NCI-H1092 (cell line): ENCODE measurements at places on chromosomes 6 and 20.

- no peak for DNase-seq
Measured at GRCh38 chr6:163919652-163920051, 505.1 kb downstream of the QKI start.

DNA sequence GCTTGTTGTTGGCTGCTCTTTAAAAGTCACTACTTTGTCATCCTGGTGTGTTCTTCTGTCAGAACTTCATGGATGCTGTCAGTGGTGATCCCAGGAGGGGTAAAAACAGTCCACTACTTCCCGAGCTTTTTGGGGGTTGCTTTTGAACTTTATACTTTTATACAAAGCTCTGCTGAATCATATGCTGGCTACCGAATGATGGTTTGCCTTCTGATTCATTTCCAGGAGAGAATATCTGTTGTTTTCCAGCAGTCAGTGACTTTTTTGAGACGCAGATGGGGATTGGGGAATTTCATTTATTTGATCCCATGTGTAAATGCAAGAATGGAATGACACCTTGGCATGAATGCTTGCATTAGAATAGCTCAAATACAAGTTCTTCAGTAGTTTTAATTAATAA, 32.7 kb upstream of the COL10A1 start:
- DNase-seq = no peak

DNA sequence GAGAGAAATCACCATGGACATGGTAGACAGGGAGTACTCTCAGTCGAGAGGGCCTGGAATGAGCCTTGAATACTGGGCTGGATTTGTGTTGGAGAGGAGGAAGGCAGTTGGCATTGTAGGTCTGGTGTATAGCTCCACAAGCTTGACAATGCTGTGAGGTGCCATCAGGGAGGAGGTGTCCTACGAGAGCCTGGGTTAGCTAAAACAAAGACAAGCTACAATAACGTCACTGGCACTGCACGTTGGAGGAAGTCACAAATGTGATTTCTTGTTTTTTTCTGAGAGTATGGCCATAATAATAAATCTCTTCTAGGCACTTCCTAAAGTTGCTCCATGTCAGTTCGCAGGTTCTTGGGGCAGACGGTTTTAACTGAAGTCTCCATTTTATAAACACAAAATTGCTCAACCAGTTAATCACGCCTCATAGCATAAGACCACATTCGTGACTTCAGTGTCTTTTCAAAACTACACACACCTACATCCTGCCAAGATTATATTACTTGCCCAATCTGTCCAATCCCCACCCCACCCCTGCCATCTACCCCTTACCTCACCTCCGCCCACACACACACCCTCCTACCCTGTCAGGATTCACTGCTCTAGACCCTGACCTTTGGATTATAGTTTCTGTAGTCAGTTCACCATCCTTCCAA, 4.4 kb upstream of the HLA-DMB start:
- DNase-seq = no peak

DNA sequence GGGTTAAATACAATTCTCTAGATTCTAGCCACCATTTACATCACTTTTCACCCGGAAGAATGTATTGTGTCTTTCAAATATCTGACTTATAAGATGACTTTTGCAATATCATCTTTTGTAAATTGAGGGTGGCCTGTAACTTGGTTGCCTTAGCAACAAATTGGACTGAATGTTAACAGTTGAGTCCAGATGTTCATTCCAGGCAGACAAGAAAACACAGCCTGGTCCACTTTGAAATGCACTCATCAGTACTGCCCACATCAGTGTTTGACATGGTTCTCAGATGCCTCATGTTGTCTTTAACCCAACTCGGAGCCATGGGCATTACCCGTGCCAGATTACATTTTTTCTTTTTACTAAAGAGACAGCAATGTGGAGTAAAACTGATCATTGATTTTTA, 781.6 kb upstream of the CHD6 start:
- DNase-seq = no peak

- DNase-seq = no peak
Measured at GRCh38 chr20:19813846-19814640, 56.0 kb downstream of the RIN2 start.

DNA sequence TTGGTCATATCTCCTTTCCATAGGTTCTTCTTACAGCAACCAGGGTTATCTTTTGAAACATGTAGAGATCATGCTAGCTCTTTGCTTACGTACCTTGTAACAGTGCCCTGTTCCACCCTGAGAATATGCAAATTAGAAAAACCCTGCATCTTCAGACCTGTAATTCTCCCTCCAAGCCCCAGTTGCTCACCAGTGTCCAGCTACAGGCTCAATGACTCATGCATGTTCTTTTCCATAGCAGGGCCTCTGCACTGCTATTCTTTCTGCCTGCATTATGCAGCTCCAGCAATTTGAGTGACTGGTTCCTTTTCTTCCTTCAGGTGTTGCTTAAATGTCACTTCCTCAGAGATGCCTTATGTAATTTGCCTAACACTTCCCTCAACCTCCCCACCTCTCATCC, 636.2 kb downstream of the KHDRBS2 start:
- DNase-seq = no peak

GRCh38 chr6:104484626-104485025, 375.1 kb downstream of the HACE1 start:
- no peak for DNase-seq

- no peak for DNase-seq
Measured at GRCh38 chr6:41626917-41627316, 11.4 kb upstream of the MDFI start.

DNA sequence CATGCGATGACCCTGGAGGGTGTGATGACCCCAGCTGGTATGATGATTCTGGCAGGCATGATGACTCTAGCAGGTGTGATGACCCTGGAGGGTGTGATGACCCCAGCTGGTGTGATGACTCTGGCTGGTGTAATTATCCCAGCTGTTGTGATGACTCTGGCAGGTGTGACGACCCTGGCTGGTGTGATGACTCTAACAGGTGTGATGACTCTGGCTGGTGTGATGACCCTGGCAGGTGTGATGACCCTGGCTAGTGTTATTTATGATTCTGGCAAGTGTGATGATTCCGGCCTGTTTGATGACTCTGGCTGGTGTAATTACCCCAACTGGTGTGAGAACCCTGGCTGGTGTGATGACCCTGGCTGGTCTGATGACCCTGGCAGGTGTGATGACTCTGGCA, 427.2 kb downstream of the QKI start:
- DNase-seq = no peak

DNA sequence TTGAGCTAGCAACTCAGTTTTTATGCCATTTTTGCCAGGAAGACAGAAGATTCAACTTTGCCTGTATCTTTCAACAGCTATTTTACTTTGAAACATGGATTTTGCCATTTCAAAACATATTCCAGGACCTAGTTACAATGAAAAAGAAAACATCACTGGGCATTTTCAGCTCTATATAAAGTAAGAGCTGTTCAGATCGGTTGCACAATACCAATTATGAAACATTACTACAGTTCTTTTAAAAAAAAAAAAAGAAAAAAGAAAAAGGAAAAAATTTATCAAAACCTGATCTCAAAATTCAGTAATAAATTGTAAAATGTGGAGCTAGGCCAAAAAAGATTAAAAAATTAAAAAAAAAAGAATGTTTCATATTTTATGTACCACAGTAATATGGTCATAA, 15.6 kb downstream of the BCLAF1 start:
- DNase-seq = no peak

DNA sequence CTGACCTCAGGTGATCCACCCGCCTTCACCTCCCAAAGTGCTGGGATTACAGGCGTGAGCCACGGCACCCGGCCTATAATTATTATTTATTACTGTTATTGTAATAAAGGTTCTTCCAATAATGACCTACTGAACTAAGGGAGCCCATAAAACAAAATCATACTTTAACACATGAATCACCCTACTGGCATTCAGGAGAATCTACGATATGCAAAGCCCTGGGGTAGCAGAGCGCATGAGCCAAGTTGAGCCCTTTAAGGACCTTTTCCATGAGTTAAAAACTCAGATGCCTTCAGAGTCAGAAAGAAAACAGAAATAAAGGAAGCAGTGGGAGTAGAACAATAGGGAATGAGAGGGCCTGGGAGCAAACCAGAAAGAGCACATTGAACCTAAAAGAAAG, 41.5 kb downstream of the SNRPB start:
- DNase-seq = no peak

DNA sequence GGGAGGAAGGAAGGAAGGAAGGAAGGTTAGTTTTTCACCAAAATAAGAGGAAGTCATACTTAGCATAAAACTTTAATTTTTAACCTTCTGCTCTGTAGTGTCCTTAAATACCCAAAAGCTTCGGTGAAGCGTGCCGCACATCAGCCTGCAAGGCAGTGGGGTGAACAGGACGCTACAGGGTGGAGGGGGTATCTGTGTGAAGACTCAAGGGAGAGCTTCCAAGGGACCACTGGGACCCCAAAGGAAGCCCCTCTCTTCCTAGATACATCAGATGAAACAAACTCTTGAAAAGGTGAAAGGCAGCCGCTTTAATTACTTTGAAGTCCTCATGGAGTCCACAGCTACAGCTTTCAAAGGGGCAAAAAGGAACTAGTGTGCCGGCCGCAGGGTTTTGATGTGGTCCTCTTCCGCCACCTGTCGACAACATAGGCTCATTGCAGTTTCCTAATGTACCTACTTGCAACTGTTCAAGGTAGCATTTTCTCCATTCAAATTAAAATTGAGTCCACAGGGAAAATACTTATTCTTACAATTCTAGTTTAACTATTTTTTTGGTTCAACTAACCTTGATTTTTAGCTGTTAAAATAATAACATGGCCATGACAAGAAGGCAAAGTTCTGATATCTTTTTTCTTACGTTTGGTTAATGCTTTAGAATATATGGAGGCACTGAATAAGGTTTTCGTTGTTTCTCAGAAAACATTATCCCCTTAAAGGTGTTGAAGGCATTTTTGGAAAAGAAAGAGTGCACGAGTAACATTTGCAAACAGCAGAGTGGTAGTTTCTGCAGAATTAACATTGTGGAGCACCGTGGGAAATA, 135.0 kb upstream of the RIPOR2 start:
- peak; percentile 62 for DNase-seq

GRCh38 chr6:52538901-52539354, 37.9 kb downstream of the TRAM2 start:
- no peak for DNase-seq

- DNase-seq = no peak
Measured at GRCh38 chr6:91358986-91359385, 772.1 kb upstream of the MAP3K7 start.

GRCh38 chr6:163133017-163133416, 281.5 kb upstream of the QKI start:
- no peak for DNase-seq

DNA sequence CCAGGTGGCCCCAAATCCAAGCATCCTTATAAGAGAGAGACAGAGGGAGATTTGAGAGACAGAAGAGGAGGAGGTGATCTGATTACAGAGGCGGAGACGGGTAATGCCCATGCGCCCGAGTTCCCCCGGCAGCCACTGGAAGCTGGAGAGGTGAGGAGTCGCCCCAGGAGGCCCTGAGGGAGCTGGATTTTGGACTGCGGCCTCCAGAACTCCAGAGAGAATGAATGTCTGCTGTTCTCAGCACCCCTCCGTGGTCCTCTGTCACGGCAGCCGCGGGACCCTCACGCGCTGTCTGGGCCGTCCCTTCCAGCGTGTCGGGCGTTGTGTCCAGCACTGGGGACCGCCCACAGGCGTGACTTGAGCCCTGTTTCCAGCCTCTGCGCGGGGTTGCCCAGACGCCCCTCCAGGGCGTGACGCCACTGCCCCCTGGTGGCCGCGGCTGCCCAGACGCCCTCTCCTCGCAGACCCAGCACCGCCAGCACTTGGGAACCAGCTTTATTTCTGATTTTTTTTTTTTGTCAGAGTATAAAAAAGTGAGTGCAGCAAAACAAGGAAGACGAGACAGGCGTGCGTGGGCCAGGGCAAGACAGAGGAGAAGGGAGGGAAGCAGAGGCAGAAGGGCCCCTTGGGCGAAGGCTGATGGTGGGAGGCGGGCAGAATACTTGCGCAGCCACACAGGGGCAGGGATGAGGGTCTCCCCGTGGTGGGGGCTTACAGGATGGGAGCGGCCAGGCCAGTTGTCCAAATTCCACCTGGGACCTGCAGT, 4.1 kb upstream of the ZNF512B start:
- peak; percentile 67 for DNase-seq

- no peak for DNase-seq
Measured at GRCh38 chr6:3285732-3286131, 27.0 kb downstream of the PSMG4 start.

- DNase-seq = no peak
Measured at GRCh38 chr6:111663692-111664564, 58.2 kb upstream of the TRAF3IP2 start.

DNA sequence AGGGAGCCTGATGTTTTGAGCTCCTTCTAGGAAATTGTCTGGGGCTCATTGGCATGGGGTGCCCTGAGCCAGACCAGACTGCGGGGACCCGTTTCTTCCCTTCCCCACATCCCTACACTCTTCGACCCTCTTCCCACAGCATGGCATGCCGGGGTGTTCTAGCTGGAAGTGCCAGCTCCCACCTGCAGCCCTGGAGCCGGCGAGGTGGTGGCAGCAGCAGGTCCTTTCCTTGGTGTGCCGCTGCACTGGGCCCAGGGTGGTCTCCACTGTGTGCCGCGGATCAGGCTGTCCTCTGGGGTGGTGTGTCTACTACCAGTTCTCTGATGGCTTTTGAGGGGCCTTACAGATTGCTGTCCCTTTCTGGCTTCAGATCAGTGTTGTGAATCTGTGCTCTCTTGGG, 7.5 kb upstream of the RWDD1 start:
- DNase-seq = no peak

DNA sequence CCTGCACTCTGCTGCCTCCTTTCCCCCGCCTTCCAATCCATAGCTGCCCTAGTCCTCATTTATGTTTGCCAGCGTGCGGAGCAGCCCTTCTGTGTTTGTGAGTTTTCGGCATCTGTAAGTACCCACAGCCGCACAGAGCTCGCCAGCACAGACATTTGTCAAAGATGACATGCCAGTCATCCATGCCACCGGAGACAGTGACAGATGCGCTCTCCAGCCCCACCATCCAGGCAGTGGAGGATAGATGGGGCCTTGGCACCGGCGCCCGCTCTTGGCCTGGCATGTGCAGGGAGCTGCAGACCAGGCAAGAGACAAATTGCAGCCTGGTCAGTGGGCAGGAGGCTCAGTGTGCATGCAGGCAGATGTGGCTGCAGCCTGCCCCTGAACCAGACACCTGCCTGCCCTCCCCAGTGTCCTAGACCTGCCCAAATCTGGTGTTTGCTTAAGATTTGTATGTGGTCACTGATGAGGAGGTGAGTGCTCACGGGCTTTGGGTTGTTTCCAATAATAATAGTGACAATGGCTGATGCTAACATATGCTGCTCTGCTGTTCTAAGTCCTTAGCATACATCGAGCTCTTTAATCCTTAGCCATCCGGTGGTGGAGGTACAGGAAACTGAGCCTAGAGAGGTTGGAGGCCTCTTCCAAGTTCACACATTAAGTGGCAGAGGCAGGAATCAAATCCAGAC, 78.1 kb downstream of the UNC5CL start:
- peak; percentile 18 for DNase-seq

- no peak for DNase-seq
Measured at GRCh38 chr6:140718021-140718420, 1343.6 kb upstream of the CITED2 start.

DNA sequence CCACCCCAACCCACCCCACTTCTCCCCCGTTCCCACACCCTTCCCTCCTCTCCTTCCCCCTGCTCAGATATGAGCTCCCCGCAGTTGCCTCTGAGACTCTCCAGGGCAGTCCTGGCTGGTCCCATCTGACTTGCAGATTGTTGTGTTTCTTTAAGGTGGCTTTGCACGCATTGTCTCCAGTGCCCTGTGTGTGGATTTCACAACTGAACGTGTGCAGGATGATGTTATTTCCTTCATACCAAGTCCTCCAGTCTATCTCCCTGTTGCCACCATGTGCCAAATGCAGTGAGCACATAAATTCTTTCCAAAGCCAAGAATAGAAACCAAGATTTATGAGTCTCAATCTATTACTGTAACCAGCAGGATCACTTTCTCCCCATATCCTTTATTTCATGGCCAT, 79.1 kb downstream of the TMEM242 start:
- DNase-seq = no peak
